ENCODE measurements at places on chromosomes 6 and 20.

DNA sequence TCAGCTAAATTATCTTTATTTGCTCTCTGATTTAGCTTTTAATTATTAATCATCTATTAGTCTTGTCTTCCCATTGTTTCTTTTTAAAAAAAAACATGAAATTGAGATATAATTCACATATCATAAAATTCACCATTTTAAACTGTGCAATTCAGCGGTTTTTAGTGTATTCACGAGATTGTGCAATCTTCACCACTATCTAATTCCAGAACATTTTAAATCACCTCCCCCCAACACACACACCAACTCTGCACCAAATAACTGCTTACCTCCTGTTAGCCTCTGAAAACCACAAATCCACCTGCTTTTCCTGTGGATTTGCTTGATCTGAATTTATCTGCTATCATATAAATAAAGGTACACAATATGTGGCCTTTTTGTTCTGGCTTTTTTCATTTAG, 8.8 kb upstream of the ABRACL start:
- no peak for DNase-seq

DNA sequence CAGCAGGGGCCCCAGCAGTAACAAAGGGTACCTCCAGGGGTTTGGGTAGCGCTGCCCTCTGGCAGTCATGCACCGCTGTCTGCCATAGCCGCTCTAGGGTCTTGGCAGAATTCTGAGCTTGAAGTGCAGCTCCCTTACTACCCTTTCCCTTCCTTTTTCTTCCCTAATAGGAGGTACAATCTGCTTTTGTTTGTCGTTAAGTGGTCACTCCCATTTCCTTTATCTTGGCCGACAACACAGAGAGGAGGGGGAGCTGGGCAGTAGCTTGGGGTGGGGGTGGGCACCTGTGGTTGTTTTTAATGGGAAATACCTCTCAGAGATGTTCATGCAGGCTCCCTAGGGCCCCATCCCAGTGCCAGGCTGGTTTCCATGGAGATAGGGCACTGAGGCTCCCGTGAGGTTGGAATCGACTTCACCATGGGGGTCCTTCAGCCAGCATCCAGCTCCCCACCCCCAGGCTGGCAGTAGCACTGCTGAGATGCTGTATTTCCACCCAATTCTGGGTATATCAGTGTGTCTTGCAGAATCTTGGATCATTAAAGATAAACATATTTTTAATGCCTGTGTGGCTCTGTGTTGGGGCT, 18.6 kb downstream of the CCDC167 start:
- no peak for DNase-seq

DNA sequence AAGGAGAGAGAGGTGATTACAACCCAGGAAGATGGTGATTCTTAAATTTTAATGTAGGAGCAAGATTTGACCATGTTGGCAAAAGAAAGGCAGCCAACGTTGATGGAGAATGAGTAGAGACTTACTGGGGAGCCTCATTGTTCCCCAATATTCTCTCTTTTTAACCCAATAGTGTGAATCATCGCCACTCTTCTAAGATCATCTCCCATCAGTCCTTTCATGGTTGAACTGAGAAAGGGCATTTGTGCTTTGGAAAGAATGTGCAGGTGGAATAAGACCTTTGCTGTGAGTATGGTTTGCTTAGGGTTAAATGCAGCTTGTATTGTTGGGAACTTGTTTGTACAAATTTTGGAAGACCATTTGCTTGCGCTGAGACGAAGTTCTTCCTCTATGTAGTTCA, 231.0 kb downstream of the TBXT start:
- no peak for DNase-seq

- no peak for DNase-seq
Observed at GRCh38 chr6:129191235-129191634, 308.3 kb downstream of the LAMA2 start.

DNA sequence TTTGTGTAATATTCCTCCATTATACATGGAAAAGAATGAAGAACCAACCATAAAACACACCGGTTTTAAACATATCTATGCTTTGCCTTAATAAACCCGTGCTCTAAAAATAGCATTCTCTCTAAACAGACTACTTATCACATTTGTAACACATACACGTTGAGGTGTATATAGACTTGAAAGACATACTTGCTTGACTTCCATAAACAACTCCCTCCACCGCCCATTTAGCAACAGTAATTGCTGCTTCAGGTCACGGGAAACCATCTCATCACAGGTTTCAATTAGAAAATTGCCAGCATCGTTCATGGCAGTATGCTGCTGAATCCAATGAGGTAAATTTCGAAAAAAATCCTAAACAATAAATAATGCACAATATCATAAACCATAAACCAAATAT, 174.0 kb downstream of the SYNE1 start:
- no peak for DNase-seq

DNA sequence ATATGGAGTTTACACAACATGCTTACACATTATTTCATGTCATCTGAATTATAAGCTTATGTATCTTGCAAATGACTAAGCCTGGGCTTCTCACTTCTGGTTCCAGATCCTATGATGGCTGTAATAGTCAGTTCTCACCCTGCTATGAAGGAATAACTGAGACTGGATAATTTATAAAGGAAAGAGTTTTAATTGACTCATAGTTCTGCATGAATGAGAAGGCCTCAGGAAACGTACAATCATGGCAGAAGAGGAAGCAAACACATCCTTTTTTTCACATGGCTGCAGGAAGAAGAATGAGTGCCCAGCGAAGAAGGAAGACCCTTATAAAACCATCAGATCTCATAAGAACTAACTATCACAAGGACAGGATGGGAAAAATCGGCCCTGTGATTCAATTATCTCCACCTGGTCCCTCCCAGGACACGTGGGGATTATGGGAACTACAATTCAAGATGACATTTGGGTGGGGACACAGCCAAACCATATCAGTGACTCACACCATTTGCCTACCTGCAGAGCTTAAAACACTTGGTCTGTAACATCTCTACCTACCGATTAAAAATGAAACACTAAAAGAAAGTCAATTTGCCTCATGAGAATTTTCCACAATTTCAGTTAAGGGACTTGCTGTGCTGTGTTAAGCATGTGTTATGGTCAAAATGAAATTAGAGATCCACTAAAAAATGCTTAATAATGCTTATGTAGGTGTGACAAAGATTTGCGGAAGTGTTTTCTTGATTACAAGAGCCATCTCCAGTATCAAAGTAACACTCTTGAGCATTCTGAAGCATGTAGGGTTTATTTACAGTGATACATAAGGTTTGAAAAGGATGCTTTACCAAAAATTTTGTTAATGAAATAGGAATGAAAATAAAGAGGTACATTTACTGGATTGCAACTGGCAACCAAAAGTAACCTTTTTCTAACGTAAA, 2.2 kb upstream of the RWDD1 start:
- peak; percentile 9 for DNase-seq

DNA sequence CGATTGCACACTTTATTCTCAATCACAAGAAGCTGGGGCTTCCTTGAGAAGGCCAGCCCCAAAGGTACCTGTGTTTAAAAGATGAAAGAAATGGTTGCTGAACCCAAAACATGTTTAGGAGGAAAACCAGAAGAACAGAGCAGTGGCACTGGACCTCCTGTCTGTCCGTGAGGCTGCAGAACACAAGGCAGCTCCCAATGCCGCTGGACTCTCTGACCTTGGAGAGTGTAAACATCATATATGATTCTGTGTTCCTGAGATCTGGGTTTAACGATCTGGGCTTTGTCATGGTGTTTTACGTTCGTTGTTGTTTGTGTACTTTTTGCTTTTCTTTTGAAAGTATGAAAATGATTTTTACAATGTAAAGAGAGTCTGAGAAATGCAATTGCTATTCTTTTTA, 106.1 kb downstream of the SLC22A3 start:
- no peak for DNase-seq

DNA sequence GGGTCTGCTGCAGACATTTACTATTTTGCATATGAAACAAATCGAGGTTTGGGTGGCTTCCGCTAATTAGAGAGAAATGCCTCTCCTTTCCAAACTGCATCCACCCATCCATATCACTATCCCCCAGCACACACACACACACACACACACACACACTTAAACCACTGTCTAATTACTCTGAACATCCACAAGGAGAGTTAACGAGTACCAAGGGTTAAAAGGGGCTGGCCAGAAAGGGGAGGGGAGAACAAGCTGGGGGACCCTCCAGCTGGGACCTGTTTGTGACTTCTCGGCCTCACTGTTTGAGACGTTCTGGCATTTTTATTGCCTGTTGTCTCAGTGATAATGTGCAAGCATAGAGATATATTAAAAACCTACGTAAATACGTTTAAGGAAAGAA, 261.2 kb downstream of the FOXC1 start:
- DNase-seq, result no peak

DNA sequence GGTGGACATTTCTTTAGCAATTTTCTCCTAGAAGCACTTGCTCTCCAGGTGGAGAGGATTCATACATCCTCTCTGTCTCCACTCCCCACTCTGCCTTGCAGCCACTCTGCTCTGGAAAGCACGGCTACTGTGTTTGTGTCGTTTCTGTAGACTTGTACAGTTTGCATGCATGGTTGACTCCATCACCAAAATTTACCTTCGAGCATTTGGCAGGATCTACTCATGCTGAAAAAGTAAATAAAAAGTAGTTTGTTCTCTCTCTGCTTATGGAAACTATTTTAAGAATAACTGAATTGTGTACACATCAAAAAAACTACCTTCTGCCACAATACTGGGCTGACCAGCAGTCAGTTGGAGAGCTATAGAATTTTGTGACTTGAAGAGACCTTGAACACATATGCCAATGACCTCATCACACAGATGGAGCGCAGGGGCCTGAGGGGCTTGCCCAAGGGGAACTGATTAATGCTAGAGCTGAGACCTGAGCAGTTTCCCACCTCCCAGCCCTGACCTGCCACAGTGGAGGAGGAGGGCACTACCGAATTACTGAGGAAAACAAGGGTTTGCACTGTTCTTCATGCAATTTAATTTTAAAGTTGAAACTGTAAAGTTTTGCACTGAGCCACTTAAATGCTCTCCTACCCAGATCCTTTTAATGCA, 33.7 kb upstream of the FOXQ1 start:
- no peak for DNase-seq

DNA sequence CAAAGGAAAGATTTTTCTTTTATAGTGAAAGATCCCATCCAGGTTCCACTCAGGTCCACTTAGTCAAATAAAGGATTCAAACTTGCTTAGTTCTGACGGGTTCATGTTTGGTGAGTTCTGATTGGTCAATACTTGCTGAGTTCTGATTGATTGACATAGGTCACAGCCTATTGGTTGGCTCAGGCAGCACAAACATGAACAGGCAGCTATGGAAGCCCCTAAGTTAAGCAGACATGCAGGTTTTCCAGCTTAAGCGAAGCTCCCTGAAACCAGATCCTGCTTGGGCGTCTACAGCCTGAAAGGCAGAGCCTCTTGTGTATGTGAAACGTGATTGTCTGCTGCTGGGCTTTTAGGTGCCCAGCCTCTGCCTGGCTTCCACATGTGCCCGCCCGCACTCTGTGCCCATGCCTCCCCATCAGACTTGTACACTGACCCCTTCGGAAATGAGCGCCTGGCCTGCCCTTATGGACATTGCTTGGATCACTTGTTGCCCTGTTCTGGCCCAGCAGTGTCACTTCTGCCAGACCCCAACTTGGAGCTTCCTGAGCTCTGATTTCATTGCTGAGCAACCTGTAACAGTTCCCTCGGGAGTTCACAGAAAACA, 45.4 kb upstream of the ECI2 start:
- no peak for DNase-seq

Data from inflammatory macrophage (primary cell).